OCI-LY7 (cell line): ENCODE measurements at places on chromosomes 6 and 20.

- no peak for DNase-seq
These were observed 229.8 kb downstream of the FRK start for GRCh38 chr6:115830895-115831294.

DNA sequence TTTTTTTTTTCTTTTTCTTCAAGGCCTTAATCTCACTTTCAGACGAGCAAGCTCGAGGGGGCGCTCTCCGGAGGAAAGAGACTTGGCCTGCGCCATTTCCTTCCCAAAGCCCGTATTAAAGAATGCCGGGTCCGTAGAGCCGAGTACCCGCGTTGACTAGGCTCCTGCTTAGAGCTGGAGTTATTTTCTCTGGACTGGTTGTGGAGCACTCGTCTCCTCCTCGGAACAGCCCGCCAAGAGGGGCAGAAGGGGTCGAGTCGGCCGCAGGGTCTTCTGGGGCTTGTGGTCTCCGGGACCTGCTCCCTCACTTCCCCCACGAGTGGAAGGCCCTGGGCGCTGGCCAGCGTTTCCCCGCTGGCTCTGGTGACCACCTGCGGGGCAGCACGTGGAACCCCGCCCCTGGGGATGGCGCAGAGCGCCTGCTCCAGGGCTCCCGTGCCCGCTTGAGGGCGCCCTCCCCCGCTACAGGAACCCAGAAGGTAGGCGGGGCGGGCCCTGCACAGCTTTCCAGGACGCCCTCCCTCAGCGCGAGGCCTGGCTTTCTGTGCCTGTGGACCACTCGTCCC is 2.7 kb upstream of the MEI4 start:
- no peak for DNase-seq

- peak; percentile 71 for DNase-seq
These were observed 9.2 kb downstream of the SLCO4A1 start for GRCh38 chr20:62651285-62652021.

GRCh38 chr6:16375206-16375605 is 136.8 kb downstream of the GMPR start:
- DNase-seq: no peak

- DNase-seq: no peak
These were observed 296.9 kb downstream of the FOXC1 start for GRCh38 chr6:1906609-1907008.

GRCh38 chr6:158499601-158500000 is 60.3 kb upstream of the TMEM181 start:
- no peak for DNase-seq
